Activated T-helper 9 cell treated with anti-CD3 and anti-CD28 coated beads, Interleukin-2, amount 50 U/mL, for 16 hours (primary cell): ENCODE measurements at places on chromosomes 1 and 21.

DNA sequence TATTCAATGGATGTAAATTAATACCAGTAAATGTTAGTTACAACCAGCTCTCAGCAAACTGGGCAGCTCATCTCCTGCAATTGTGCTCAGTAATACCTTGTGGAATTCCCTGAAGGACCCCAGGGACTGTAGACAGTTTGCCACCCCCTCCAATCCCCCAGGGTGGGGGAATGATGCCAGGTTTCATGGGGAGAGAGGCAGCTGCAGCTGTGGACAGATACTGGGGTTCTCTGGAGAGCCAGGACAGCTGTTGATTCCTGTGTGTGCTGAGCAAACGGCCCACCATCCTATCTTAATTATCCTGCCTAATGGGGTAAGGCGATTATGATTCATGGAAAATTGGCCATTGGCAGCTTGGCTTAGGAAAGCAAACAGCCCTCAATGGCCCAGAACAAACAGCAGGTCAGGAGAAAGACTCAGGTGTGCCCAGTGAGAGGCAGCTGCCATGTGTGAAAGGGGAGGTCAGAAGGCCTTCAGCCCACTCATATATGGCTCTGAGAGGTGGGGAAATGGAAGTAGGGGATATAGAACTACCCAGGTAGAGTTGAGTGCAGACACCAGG is 148.9 kb upstream of the CTTNBP2NL start:
- no peak for DNase-seq

DNA sequence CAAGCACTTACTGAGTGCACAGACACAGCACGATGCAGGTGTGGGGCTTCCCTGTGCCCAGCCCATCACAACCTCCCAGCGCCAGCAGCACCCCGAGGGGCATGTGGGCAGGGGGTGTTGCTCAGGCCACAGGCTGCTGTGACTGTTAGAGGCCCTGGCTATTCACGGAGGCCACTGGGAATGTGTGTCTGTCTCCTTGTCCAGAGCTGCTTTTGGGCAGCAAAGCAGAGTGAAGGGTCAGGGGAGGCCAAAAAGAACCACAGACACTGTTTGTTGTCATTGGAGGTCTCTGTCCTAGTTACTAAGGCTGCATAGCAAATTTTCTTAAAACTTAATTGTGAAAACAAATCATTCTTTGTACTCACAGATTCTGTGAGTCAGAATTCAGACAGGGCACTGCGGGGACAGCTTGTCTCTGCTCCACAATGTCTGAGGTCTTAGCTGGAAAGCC is 49.6 kb downstream of the TNFRSF8 start:
- no peak for DNase-seq

DNA sequence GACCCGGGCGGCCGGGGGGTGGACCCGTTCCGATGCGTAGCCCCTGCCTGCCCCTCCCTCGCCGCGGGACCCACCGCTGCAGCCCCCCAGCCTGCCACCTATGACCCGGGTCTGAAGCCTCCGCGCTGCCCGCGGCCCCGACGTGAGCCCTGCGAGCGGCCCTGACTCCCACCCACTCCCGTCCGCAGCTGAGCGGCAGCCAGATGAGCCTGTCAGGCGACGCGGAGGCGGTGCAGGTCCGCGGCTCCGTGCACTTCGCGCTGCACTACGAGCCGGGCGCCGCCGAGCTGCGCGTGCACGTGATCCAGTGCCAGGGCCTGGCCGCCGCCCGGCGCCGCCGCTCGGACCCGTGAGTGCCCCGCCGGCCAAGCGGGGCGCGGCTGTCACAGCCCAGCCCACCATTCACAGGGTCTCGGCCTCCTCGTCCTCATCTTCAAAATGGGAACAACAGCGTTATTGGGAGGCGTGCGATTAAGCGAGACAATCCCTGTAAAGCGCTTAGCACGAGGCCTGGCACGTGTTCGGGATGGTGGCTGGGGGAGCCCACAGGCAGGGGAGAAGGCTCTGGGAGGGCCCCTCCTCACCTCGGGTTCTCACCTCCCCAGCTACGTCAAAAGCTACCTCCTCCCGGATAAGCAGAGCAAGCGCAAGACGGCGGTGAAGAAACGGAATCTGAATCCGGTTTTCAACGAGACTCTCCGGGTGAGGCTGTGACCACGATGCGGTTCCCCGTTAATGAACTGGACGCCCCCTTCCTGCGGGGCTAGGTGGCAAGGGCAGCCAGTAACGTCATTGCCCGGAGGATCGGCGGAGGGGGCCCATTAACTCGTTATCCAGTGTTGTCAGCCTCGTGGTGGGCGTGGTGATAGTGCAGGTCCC is 8.2 kb downstream of the SYTL1 start:
- no peak for DNase-seq

- DNase-seq: no peak
These were observed 49.0 kb upstream of the SCAF4 start for GRCh38 chr21:31780944-31781343.

GRCh38 chr1:224881762-224882211 is 47.7 kb upstream of the DNAH14 start:
- DNase-seq: no peak

- no peak for DNase-seq
These were observed 93.8 kb downstream of the SYT2 start for GRCh38 chr1:202616355-202616915.

GRCh38 chr1:231387770-231388669 is 34.1 kb downstream of the EGLN1 start:
- DNase-seq: no peak
